Stimulated activated CD4-positive, alpha-beta T cell treated with anti-CD3 and anti-CD28 coated beads, TNF-alpha, amount 100 ng/mL, for 1 hour (primary cell): ENCODE measurements at places on chromosomes 16 and 17.

DNA sequence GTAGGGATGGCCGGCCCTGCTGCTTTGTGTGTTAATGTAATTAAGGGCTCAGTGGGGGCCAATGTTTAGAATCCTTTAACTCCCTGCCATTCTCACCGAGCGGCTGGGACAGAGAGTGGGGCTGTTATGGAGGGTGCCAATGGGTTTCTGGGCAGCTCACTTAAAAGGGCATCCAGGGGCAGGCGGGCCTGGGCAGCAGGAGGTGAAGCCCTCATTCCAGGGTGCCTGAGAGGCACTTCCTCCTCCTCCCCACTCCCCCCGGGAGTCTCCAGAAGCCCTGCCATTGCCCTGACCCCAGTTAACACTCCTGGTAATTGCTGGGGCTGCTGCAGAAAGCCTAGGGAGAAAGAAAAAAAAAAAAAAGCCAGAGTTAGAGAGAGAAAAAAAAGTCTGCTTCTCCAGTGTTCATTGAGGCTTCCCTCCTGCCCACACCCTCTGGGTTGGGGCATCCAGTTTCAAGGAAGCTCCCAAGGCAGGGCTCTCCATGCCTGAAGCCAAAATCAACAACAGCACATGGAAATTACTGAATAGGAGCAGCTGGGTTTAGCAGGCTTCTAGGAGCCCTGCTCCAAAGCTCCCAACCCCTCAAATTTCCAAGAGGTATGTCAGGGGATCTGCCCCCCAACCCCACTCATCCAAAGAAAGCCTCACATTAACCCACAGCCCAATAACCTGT is 28.0 kb downstream of the CUEDC1 start:
- no peak for DNase-seq

- no peak for DNase-seq
These were observed 11.9 kb upstream of the COL1A1 start for GRCh38 chr17:50213026-50214022.

DNA sequence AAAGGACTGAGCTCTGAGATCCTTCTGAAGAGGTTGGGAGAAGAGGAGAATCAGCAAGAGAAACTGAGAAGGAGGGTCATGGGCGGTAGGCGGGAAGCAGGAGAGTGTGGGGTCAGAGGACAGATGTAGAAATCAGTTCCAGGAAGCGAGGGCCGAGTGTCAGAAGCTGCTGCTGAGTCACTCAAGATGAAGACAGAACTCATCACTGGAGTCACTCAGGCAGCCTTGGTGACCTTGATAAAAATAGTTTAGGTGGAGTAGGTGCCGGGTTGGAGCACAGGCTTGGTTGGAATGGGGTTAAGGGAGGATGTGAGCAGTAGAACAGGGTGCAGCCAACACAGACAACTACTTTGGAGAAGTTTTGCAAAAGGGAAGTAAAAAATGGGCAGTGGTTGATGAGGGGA is 6.1 kb upstream of the ITGAM start:
- no peak for DNase-seq

- no peak for DNase-seq
These were observed 2.4 kb downstream of the CCL13 start for GRCh38 chr17:34358631-34359030.

GRCh38 chr16:78745108-78746019 is 645.9 kb downstream of the WWOX start:
- DNase-seq: no peak

GRCh38 chr17:10156948-10157607 is 41.3 kb downstream of the GAS7 start:
- DNase-seq: no peak

GRCh38 chr16:9034056-9034455 is 57.4 kb upstream of the HAPSTR1 start:
- DNase-seq: no peak

DNA sequence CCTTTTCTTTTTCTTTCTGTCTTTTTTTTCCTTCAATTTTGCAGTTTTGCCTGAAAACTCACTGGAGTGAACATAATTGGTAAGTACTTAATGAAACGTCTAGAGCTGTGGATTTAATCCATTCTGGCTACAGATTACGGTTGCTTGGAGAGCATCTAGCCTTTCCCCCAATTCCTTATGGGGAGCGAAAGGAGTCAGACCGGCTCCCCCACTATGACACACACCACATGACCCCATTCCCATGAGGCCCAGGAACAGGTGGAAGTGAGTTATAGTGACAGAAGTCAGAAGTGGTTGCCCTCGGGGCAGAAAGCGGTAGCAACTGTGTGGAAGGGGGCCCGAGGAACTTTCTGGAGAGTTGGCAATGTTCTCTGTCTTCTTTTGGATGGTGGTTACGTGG is 41.2 kb downstream of the EMP2 start:
- no peak for DNase-seq

DNA sequence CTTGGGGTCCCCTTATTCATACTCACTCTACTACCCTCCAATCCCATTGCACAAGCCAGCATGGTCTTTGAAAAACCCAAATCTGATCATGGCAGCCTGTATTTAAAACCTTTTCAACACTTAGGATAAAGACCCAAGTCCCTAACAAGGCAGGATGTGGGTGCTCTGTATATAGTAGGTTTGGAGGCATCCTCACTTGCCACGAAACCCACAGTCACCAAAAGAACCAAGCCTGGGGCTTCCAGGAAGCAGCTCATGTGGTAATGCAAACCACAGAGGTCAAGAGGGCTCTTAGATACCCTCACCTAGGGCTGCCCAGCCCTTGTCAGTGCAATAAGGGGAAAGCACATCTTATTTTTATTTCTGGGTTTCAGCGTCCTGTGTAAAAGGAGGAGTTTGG is 218.6 kb upstream of the ASIC2 start:
- DNase-seq: no peak

- DNase-seq: no peak
These were observed 14.8 kb upstream of the PLK1 start for GRCh38 chr16:23663918-23664317.

DNA sequence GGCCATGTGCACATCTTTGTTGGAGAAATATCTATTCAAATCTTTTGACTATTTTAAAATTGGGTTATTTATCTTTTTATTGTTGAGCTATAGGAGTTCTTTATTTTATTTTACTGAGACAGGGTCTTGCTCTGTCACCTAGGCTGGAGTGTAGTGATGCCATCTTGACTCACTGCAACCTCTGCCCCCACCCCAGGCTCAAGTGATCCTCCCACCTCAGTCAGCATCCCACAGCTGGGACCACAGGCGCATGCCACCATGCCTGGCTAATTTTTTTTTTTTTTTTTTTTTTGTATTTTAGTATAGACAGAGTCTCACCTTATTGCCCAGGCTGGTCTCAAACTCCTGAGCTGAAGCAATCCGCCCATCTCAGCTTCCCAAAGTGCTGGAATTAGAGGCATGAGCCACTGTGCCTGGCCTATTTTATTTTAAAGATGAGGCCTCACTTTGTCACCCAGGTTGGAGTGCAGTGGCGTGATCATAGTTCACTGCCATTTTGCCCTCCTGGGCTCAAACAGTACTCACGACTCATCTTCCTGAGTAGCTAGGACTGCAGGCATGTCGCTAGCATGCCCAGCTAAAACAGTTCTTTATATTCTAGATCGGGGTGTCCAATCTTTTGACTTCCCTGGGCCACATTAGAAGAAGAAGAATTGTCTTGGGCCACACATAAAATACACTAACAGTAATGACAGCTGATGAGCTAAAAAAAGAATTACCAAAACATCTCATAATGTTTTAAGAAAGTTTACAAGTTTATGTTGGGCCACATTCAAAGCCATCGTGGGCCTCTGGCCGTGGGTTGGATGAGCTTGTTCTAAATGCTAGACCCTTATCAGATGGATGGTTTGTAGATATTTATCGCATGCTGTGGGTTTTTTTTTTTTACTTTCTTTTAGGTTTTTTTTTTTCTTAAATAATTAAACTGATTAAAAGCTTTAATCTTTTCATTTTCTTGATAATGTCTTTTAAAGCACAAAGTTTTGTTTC is 13.7 kb downstream of the TENT4B start:
- no peak for DNase-seq

GRCh38 chr16:35751191-35751941 is 2292.0 kb downstream of the TP53TG3F start:
- DNase-seq: no peak

GRCh38 chr17:80942423-80943345 is 49.0 kb upstream of the CHMP6 start:
- no peak for DNase-seq

GRCh38 chr16:86786338-86786737 is 208.0 kb downstream of the FOXL1 start:
- no peak for DNase-seq

DNA sequence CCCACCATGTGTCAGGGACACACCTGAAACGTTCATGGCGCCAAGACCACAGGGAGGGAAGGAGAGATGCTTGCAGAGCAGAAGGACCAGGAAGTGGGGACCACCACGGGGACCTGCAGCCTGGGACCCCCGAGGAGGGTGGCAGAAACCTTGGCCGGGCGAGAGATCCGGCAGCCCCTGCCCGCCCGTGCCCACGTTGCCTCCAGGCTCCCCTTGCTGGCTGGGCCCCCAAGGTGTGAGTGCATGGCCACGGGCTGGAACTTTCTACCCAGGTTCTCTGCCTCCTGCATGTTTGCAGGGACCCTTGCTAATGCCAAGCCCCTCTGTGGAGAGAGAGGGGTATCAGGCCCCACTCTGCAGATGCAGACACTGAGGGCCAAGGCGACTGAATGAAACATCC is 50.4 kb downstream of the USP22 start:
- no peak for DNase-seq

DNA sequence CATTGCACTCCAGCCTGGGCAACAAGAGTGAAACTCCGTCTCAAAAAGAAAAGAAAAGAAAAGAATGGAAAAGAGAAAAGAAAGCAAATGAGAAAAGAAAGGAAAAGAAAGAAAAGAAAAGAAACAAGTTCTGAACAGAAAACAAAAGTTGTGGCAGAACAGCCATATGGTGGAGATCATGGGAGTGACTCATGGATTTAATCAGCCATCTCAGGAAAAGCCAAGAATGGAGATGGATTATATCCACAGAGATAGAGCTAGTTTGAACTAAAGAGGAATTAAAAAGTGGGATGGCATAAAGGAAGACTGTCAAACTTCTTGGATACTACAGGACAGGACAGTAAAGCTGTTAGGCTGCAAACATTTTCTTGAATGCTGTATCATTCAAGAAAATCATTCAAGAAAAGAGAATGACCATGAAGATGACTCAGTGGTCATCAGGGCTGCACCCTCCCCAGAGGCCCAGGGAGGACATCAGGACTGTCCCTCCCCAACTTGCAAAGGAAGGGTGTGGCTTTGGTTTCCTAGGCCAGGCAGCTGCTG is 120.6 kb downstream of the USP22 start:
- DNase-seq: no peak

- no peak for DNase-seq
These were observed 247.3 kb downstream of the FOXL1 start for GRCh38 chr16:86825631-86826030.

DNA sequence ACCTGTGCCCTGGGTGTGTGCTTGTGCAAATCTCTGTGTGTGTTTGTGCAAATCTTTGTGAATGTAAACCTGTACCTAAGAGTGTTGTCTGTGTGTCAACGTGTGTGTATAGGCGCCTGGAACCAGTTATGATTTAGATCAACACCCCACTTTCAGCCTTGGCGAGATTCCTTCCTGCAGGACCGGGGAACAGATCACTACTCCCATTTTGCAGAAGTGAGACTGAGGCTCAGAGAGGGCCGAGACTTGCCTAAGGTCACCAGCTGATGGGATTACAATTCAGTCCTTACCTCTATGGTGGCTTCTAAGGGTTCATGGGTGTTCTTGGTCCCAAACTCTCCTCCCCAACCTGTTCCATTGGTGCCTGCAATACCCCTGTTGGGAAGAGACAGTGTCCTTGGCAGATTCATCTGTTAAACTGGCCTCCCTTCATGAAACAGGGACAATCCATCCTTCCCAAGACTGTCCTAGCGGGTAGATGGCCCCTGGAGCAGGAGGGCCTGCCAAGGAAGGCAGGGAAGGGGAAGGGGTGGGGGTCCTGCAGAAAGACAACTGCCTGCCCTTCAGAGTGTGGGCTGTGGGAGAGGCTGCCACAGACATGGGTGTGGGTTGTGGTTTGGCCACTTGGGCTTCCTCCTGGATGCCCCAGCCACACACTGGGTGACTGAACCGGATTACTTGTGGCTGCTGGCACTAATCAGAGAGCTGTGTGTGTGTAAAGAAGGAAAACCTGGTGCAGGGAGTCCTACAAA is 6.9 kb upstream of the MAPK7 start:
- DNase-seq: no peak

- DNase-seq: no peak
These were observed 35.4 kb downstream of the WNT3 start for GRCh38 chr17:46783031-46783593.

DNA sequence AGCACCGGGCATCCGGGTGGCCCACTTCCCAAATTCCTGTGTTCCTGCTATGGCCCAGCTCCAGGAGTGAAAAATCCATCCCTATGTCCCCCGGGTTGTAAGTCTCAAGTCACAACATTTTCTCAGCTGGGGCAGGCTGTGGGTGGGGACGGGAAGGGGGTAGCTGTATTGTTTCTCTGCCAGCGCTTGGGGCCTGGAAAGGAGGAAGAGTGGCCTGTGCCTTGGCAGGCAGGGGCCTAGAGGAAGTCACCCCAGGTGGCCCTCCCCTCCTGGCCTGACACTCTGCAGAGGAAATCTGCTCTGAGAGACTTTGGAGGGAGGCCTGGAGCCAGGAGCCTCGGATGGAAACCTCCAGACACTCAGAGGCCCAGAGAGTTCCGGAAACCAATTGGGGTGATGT is 10.6 kb upstream of the SCN4A start:
- no peak for DNase-seq

- DNase-seq: no peak
These were observed 8.1 kb downstream of the TMEM97 start for GRCh38 chr17:28327031-28327607.

- DNase-seq: no peak
These were observed 72.0 kb downstream of the CNGB1 start for GRCh38 chr16:57898961-57899360.

- no peak for DNase-seq
These were observed 20.3 kb downstream of the METRNL start for GRCh38 chr17:83099570-83100181.

- DNase-seq: no peak
These were observed 43.3 kb downstream of the BCAS3 start for GRCh38 chr17:60720763-60721531.

DNA sequence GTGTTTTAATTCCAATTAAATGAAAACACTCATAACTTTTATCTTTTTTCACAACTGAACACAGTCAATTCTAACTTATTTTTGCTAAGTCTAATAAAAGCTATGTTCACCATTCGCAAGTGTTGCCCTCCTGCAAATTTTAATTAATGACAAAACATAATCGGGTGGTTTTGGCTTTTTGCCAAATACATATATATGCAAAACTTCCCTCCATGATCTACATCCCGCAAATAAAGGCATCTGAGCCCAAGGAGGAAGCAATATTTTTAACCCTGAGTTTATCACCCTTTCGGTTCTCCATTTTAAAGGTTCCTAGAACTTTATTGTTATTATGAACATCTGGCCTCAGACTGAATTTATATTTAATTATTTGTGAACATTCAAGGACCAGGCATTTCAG is 507.9 kb downstream of the CDH13 start:
- DNase-seq: no peak
